ENCODE measurements at places on chromosomes 1 and 21.

DNA sequence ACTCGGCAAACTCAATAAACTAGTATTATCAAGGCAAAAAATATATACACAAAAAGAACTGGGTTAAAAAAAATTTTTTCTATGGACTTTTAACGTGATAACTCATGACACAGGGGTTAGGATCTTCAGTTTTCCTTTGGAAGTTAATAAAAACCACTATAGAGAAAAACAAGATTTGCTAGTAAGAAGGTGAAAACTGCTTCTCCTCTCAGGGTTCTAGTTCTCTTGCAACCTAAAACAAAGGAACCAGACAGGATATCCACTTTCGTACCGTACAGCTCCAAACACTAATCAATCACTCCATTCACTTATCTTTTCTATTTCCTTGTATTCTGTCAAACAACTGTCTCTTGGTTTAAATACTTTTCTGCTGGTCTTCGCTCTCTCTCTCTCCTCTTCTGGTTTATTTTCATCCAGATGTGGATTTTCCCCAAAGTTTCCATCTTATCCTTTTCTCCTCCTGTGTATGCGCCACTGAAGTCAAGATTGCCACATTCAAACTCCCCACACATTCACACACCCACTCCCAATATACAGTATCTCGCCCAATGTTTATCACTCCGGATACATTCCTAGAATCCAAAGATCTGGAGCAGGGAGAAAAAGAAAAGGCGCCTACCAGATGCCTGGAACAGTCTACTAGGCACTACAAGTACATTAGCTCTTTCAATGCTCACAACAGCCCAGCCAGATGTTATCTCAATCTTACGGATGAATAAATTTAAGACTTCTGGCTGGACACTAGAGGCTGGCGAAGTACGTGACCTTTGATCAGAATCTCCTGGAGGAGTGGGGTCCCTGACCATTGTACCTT lies 775 bp upstream of the PRPF38B start:
- no peak for DNase-seq

- no peak for DNase-seq
Measured at GRCh38 chr1:3069491-3070308, 697 bp downstream of the PRDM16 start.

GRCh38 chr1:162384601-162385279 lies 3.2 kb downstream of the C1orf226 start:
- DNase-seq, result no peak

GRCh38 chr1:201876148-201876818 lies 12.4 kb upstream of the SHISA4 start:
- no peak for DNase-seq

GRCh38 chr1:233277637-233278606 lies 17.6 kb downstream of the PCNX2 start:
- DNase-seq, result no peak

GRCh38 chr1:3505161-3505560 lies 50.7 kb downstream of the ARHGEF16 start:
- no peak for DNase-seq

Measured in stomach (tissue), 19 donors.